H54 (cell line): ENCODE measurements at places on chromosomes 13 and 19.

- DNase-seq = no peak
Observed at GRCh38 chr19:53007200-53007599, 6.5 kb upstream of the ERVV-1 start.

DNA sequence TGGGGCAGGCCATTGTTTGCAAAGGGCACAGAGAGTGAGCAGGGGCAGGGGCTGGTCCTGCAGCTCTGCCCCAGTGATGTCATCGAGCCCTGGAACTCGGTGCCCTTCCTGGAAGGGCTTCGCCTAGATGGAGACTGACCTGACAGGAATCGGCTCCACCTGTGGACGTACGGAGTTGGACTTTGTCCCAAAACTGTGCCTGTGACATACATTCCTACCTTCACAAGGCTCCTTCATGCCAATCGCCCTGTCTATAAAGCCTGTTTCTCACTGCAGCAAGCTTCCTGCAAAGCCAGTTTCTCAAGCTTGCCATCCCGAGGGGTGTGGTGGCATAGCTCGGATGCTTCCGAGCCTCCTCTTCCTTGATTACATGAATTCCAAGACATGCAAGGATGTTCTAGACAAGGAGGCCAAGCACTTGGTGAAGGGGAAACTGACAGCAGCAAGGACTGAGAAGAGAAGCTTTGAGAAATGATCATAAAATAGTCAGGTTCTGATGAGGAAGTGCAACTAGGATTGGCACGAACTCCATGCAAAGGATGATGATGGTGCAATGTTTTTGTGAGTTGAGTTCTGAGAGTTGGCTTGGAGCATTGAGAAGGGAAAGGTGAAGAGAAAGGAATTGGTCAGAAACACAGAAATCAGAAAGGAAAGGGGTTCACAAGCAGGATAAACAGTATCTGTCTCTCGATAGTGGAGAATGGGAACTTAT, 73.6 kb upstream of the STK24 start:
- DNase-seq = no peak

DNA sequence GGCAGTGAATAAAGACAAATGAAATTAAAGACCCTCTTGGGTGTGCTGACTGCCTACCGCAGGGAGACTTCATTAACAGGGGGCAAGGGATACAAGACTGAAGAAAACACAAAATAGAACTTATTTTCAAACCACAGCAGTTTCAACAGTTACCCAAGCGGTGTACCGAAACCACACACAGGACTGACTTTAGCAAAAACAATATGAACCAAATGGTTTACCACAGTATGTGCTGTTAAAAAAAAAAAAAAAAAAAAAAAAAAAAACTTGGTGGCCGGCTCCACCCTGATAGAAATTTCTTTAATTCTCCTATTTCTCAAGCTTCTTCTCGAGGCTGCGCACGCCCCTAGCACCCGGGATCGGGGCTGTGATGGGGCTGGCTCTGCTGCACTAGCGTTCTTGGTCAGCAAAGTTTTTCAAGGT, 42.6 kb downstream of the KLF2 start:
- no peak for DNase-seq

DNA sequence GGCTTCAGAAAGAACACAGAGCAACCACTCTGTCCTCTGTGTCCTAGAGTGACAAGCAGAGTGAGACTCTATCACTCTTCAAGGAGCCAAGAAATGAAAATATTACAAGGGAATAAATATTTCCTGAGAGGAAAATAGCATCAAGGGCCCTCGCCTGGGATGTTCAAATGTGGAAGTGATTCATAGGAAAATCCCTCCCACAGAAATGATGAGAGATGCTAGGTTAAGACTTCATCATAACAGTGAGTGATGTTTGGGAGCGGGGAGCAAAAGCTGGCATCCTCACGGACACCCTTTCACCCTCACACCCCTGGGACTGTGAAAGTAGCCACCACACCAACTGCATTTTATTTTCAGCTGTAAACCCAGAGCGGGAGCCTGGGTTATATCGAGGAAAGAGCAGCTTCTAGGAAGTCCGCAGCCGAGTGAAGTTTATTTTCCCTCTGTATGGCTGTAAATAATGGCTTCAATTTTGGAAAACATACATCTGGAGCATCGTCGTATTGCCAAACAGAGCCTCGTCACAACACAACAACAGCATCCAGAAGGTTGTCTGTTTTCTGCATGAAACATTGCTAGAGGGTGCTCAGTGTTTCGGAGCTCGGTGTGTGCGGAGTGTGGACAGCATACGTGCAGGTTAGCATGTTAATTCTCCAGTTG, 54.8 kb downstream of the DLEU7 start:
- DNase-seq = no peak
